ENCODE measurements at places on chromosomes 6 and 20.

- peak; percentile 29 for DNase-seq
Measured at GRCh38 chr6:106608080-106608668, 21.1 kb downstream of the RTN4IP1 start.

DNA sequence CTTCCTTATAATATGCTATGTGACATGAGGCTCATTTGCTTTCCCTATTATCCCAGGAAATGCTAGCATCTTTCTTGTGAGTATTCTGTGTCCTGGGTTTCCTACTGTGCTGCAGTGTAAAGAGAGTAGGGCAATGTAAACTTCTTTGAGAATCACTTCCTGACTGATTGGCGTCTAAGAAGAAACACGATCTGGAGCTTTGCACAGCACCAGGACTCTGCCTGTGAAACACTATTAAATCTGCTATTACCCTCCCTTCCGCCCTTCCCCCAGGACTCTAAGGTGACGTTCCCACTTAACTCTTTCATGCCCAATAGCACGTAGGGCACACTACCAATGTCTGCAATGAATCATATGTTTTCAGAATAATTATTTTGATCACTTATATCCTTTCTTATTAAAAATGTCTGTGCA is 607.3 kb upstream of the CITED2 start:
- peak; percentile 11 for DNase-seq

GRCh38 chr6:21900730-21901129 is 307.2 kb downstream of the SOX4 start:
- DNase-seq = no peak

- DNase-seq = no peak
Measured at GRCh38 chr20:38225900-38226263, 34.7 kb downstream of the KIAA1755 start.

- no peak for DNase-seq
Measured at GRCh38 chr20:45306431-45306982, at the start of gene RBPJL. RBPJL (plus strand) TSS chr20:45306840; CDS start chr20:45306923, 83 bp downstream.

- no peak for DNase-seq
Measured at GRCh38 chr6:13767121-13767808, 47.1 kb downstream of the MCUR1 start.

DNA sequence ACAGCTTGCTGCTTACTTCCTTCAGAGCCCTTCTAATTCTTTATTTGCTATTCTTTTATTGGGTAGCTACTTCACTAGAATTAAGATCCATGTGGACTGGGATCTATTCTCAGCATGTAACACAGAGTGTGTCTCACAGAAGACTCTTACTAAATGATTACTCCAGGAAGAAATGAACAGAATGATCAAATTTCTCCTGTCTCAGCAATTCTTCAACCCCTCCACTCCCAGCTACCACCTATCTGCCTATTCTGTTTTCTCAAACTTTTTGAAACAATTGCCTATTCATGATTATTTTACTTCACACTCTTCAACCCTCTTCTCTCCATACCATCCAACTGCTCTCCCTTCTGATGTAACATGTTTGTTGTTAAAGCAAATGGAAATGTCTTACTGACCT is 132.6 kb downstream of the BTBD9 start:
- DNase-seq = no peak

GRCh38 chr6:9851006-9851405 is 563.9 kb downstream of the TFAP2A start:
- DNase-seq = no peak

DNA sequence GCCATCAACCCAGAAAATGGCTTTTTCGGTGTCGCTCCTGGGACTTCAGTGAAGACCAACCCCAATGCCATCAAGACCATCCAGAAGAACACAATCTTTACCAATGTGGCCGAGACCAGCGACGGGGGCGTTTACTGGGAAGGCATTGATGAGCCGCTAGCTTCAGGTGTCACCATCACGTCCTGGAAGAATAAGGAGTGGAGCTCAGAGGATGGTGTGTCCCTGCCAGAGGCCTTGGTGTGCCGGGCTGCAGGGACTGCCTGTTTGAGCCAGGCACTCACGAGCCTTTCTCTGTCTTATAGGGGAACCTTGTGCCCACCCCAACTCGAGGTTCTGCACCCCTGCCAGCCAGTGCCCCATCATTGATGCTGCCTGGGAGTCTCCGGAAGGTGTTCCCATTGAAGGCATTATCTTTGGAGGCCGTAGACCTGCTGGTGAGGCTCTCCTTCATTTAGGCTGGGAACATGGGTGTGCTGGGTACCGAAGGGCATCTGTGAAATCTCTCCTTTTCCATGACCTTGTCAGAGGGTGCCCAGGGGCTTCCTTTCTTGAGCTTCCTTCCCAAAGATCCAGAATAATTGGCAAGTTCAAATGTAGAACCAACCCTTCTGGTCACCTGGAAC is 3.4 kb downstream of the PCK1 start:
- DNase-seq = no peak

DNA sequence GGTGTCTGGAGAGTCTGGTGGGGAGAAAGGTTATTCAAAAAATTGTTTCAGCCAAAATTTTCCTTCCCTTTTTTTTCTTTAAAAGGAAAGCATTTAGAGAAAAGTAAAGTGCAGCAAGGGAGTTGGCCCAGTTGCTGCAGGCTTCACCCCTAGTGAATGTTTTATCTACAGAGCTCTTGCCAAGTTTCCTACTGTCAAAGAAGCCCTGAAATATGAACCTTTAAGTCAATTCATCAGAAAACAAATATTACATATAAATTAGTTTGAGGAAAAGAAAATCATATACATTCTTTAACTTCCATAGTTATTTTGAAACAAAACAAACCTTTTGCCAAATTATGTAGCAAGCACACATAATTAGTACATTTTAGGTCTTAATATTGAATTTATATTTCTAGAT is 25.0 kb upstream of the HMGCLL1 start:
- no peak for DNase-seq

DNA sequence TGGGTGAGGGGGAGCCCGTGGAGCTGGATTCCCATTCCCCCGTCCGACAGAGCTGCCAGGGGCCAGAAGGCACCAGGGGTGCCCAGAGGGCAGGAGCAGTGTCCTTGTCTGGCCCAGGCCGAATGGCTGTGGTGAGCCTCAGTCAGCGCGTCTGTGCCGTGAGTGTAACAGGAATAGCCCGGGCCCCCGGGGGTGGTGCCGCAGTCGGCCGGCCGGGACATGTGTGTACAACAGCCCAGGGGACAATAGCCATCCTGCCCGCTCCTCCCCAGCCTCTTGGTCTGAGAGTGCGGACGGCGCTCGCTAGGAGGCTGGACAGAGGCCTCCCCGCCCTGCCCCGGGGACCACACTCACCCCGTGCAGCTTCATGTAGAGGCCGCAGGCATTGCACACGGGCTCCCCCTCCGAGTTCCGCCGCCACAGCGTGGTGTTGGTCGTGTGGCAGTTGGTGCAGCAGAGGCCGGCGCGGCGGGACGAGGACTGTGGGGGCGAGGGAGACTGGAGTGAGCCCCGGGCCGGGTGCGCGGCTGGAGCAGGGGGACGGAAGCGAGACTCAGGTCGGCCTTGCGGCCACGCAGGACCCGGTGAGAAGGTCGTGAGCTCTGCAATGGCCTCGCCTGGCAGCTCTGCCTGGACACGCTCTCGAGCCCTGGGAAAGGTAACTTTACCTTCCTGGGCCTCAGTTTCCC is 9.6 kb downstream of the GATA5 start:
- no peak for DNase-seq

- no peak for DNase-seq
Measured at GRCh38 chr6:64737418-64737817, 969.6 kb downstream of the EYS start.

DNA sequence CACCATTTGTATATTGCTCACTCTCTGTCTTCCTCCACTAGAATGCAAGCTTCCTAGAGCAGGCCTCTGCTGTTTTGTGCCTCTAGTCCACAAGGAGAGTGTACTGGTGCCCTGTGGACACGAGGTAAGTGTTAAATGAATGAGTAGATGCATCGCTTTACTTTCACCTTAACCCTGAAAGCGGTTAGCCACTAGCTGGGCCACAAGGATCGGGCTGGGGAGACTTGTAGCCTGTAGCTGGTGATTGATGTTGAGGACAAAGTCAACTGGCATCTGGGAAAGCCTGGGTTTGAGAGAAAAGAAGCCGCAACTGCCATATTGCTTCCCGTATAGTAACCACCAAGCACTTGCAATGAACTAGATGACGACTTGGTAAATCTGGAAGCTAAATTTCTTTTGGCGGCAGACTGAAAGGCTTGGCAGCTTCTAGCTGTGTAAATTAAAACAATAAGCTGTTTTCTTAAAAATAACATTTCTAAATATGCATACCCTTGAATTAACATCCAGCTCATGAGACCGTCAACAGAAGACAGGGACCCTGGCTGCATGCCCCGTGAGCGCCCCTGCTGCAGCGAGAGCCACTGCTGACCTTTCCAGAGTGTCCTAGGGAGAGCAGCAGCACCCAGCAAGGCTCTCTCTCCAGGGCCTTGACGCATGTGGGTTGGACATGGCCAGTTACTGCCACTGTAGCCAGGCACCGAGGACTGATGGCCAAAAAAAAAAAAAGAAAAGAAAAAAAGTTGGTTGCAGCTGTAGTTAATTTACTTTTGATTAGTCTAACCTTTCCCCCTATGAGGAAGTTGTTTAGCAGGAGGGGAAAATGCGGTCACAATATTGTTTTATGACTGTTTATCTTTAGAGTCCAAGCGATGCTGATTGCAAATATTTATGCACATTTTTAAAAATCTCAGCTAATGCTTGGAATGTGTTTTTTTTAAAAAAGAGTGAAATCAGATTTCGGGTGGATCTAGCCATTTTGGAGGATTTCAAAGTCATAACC is 315.1 kb downstream of the TFAP2C start:
- DNase-seq = no peak

- DNase-seq = no peak
Measured at GRCh38 chr6:16224409-16224808, 14.0 kb upstream of the GMPR start.

DNA sequence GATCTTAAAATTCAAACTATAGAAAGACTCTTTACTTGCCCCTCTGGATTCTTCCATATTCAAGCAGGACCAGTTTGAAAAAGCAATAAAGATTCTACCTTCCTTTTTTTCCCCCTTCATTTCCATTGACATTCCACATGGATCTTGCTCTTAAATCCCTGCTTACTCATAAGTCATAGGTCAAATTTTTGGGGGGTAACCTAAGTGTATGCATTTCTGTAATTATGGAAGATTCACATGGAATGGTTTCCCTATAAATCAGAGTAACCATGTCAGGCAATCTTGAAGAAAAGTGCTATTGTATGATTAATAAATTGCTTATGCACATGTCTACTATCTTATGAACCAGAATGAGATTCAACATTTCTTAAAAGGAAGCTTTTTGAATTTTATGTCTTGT is 551.0 kb downstream of the HAO1 start:
- no peak for DNase-seq

DNA sequence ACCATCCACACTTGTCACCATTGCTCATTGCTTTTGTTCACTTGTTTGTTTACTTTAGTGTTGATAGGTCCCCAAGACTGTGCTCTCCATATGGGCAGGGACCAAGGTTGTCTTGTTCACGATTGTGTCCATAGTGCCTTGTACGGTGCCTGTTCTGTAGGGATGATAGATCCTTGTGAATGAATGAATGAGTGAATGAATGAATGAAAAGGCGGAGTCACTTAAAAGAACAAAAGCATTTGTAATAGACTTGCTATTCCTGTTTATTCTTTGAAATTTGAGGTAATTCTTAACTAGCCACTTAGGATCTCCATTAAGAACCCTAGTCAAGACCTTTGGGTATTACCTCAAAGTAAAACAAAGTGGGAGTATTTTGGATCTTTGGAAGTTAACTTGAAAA is 47.0 kb downstream of the UTRN start:
- no peak for DNase-seq

DNA sequence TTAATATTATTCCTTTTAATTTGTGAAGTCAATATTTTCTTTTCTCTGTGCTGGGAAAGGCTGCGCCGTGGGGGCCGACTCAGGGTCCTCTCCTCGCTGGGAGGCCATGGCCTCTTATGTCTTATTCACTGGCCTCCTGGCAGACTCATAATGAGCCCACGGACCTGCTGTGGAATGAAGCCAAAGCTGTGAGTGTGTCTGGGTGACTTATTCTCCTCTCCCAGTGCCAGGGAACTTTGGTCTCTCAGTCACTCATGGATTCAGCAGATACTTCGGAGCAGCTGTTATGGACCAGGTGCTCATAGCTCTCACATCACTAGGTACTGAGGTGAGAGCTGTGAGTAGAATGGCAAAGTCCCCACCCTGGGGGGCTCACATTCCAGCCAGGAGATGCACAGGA is 297.6 kb downstream of the CDH26 start:
- DNase-seq = peak; percentile 36

DNA sequence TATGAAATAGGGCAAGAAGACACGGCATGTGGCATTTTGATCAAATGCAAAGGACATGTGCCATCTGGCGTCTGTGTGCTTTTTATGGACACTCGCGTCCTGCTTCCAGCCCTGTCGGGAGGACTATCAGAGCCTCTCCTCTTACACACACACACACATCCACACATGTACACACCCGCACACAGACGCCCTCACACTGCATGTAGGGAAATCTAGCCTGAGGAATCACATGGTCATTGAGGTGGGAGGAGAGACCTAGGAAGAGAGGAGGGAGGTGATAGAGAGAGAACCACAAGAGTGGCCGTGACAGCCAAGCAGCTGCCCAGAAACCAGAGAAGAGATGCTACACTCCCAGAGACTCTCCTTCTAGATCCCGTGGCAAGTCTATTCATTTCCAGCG is 105.9 kb upstream of the CDYL start:
- no peak for DNase-seq

GRCh38 chr20:4104842-4105241 is 89.5 kb upstream of the RNF24 start:
- DNase-seq = no peak

Data from HTR-8/SVneo (cell line).